Pulmonary artery endothelial cell (primary cell): ENCODE measurements at places on chromosomes 11 and 22. TPM values are rescaled to one million over a fixed set of nuclear protein-coding genes. Genes with fewer than 3 reads are reported as not detected.

GRCh38 chr22:46352691-46353386 lies 17.3 kb downstream of the TRMU start:
- no peak for DNase-seq

- no peak for DNase-seq
These were observed 16.9 kb upstream of the RAC2 start for GRCh38 chr22:37260901-37261336.

Gene RIBC2
- total RNA-seq: 0.86 and 1.7 TPM in 2 replicates

Gene MYOD1
- not detected in 2 replicates for total RNA-seq
